Anterior cingulate cortex (tissue), 58 donors: ENCODE measurements at places on chromosomes 2 and 18.

DNA sequence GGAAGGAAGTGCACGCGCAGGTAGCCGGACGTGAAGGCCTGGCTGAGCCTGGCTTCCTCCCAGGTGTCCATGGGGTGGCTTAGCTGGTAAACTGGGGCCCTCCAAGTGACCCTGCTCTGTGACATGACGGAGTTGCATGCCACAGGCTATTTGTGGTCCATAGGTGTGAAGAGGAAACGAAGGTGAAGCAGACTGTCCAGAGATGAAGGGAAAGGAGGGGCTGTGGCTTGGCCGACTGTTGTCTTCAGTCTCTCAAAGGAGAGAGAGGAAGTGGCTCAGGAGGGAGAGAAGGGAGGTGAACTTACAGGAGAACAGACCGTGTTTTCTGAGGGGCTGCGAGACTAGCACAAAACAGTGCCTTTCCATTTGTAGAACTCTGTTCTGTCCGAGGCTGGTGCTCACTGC, 19.3 kb downstream of the INPP5D start:
- no peak for DNase-seq

- DNase-seq = no peak
Observed at GRCh38 chr2:19879120-19879519, 22.7 kb downstream of the TTC32 start.

- no peak for DNase-seq
Observed at GRCh38 chr2:202169131-202169530, 69.3 kb downstream of the SUMO1 start.

GRCh38 chr2:174259981-174260380, 11.6 kb upstream of the OLA1 start:
- DNase-seq = no peak

GRCh38 chr2:52844701-52845423, 922.7 kb upstream of the CHAC2 start:
- no peak for DNase-seq

DNA sequence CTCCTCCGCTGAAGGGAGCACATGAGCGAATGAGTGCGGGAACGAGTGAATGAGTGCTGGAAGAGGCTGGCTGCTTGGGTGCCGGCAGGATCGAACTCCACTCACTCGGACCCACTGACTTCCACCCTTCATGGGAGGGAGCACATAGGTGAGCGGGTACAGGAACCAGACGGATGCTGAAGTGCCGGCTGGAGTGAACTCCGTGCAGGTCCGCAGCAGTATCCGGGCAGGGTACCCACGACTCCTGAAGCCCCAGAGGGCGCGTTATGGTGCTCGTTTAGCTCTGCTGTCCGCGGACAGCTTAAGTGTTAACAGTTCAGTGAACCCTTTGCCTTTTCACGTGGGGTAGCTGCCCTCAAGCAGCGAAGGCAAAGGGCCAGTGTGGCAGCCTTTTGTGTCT, 23.2 kb downstream of the RPRM start:
- DNase-seq = no peak

- DNase-seq = no peak
Observed at GRCh38 chr2:12170121-12170520, 423.7 kb downstream of the LPIN1 start.

DNA sequence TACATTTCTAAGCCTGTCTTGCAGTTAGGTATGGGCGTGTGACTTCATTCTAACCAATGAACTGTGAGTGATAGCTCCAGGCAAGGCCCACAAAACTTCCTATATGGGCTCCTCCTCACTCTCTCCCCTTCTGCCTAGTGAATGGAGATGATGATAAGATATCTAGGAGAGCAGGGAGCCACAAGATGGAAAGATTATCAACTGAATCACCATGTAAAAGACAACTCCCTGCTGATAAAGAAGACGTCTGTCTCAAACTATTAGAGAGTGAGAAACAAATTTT, 237.1 kb downstream of the GPD2 start:
- no peak for DNase-seq

- no peak for DNase-seq
Observed at GRCh38 chr2:195545811-195546210, 111.2 kb upstream of the SLC39A10 start.

- DNase-seq = no peak
Observed at GRCh38 chr2:172011812-172012575, 12.2 kb downstream of the METAP1D start.

- no peak for DNase-seq
Observed at GRCh38 chr2:53475766-53476165, 291.8 kb upstream of the CHAC2 start.

GRCh38 chr18:26703170-26703930, 155.0 kb upstream of the KCTD1 start:
- DNase-seq = no peak

- peak; percentile 51 for DNase-seq
Observed at GRCh38 chr2:10278029-10278762, 24.5 kb upstream of the HPCAL1 start.

- no peak for DNase-seq
Observed at GRCh38 chr2:182942756-182943155, 76.3 kb upstream of the FRZB start.

DNA sequence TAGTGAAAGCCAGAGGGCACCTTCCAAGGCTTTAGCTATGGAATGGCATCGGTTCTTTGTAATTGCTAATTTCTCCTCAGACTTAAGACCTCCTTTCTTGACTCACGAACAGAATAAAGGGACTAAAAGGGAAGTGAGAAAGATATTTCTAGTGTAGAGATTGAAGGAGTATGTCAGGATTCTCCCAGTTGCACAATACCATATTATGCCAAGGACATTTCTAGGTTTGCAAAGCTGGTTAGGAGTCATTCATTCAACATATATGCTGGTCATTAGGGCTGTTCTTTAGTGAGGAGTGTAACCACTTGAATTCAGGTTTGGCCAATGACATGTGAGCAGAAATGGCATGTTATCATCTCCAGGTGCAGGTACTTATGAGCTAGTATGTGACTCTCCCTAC, 7.4 kb downstream of the REEP1 start:
- DNase-seq = no peak

DNA sequence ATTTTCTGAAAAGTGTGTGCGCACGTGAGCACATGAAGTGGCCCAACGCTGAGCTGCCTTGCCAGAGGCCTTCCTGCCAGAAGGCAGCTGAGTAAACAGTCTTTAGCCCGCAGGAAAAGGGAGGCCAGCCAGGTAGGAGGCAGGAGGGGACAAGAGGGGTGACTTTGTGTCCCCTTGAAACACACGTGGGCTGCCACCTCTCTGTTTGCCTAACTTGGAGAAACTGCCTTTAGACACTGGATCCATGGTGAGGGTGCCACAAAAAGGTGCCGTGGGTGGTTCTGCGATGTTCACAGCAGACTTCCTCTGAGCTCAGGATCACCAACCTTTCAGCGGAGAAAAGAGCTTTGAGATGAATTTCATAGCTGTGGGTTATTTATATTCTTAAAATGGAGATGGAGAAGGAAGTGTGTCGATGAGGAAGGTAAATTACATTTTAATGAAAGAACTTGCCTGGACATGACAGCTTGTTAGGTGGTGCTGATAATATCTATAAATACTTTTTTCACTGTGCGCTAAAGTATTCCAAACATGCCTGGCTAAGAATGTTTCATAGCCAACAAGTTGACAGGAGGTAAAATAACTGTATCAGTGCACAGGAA, 36.6 kb upstream of the ASB1 start:
- DNase-seq = no peak

DNA sequence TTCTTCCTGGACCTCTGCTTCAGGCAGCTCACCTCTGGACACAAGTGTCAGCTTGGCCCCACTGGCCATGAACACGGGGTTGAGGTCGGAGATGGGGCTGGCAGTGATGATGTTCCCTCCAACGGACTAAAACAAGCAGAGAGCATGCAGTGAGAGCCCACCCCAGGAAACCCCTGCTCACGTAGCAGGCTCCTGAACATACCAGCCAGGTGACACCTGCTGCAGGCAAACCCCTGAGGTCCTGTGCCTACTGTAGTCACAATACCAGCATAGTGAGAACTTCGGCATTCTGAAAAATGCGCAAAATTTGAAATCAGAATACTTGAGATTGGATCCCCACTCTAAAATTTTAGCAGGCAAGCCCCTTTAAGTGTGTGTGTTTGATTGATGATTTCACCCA, 32.9 kb downstream of the XDH start:
- no peak for DNase-seq

- DNase-seq = no peak
Observed at GRCh38 chr2:109438146-109438545, 175.6 kb downstream of the SEPTIN10 start.

- no peak for DNase-seq
Observed at GRCh38 chr2:62296034-62296831, 100.3 kb downstream of the B3GNT2 start.

GRCh38 chr2:57886161-57886786, 160.3 kb upstream of the VRK2 start:
- no peak for DNase-seq

DNA sequence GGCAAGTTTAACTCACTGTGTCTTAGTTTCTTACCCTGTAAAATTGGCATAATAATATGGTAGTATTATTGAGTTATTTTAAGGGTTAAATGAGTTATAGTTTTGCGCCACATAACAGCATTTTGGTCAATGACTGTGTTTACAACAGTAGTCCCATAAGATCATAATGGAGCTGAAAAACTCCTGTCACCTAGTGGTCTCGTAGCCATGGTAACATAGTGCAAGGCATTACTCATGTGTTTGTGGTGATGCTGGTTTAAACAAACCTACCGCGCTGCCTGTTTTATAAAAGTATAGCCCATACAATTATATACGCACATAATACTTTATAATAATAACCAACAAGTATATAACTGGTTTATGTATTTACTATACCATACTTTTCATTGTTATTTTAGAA, 15.8 kb downstream of the UNC80 start:
- DNase-seq = no peak

DNA sequence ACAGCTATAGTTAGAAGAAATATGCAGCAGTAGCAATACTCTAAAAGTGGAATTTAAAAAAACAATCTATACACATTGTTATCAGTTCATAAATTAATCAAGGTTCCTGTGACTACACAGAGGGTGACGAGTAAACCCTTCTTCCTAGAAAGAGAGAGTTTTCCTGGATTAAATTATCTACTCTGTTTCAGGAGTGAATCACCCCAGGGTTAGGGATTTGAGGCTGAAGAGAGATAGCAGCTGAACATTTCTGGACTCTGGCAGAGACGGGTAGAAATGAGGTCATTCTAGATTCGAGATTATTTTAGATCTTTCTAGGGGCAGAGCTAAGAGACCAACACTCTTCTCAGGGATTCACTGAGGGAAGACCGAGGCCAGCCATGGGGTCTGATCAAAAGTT, 38.8 kb upstream of the PMAIP1 start:
- no peak for DNase-seq

GRCh38 chr2:159620796-159621195, 4.4 kb upstream of the BAZ2B start:
- no peak for DNase-seq

GRCh38 chr18:2641638-2642037, 13.9 kb upstream of the SMCHD1 start:
- DNase-seq = no peak

DNA sequence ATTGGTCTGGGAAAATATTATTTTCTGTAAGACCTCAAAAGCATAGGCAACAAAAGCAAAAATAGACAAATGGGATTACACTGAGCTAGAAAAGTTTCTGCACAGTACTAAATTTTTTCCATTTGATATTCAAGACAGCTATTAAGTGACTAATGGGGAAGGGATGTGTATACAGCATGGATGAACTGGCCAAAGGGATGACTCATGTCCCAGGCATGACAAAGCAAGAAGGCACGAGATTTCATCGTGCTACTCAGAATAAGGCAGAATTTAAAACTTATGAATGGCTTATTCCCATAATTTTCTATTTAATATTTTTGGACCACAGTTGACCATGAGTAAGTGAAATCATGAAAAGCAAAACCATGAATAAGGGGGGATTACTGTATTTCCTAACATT, 1250.1 kb upstream of the GYPC start:
- no peak for DNase-seq

DNA sequence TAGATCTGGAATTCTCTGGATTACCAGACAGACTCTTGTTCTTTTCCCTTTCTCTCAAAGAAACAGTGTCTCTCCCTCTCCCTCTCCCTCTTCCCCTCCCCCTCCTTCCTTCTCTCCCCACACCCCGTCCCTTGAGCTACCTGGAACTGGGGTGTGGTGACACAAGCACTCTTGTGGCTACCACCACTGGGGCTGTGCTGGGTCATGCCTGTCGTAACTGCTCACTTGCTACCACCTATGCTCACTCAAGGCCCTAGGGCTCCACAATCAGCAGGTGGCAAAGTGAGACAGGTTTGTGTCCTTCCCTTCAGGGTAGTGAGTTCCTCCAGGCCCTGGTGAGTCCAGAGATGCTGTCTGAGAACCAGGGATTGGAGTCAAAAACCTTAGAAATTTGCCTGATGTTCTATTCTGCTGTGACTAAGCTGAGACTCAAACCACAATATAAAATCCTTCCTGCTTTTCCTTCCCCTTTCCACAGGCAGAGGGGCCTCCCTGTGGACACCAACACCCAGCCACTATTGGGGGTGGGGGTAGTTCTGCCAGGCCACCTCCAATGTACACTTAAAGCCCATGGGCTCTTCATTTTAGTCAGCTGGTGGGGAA, 70.8 kb downstream of the OXER1 start:
- no peak for DNase-seq

DNA sequence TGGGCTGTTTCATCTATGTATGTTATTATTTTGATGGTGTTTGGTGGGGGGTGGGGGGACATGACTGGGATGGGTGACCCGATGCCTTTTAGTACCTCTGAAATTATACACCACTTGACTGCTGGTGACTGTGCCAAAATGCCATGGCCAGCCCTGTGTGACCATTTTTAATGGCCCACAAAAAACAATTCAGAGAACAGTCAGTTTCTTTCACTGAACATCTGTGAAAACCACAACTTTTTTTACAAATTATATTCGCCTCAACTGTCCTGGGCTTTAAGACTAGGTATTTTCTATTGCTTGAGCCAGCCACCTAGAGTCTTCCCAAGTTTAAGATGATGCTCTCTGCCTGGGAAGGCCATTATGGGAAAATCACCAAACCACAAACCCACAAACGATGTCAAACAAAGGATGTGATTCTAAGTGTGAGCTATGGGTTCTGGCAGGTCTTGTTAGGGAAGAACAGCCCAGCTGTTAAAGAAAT, 33.9 kb downstream of the FN1 start:
- no peak for DNase-seq

DNA sequence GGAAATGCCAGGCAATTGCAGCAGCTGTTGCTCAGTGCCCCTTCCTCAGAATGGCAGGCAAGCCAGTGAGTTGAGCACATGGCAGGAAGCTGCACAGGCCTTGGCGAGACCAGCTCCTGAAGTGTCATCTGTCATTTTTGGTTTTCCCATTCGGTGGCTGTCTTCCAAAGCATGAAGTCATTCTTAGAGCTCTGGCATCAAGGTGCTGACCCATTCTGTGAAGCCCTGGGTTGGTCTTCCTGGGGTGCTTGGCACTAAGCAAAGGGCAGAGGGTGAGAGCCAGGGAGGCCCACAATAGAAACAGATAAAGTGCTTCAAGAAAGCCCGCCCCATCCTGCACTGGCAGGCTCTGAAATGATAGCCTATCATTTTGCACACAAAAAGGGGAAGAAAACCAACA, 150.5 kb downstream of the VAPA start:
- no peak for DNase-seq
